ENCODE measurements at places on chromosomes 6 and 20.

- no peak for DNase-seq
Measured at GRCh38 chr20:3307725-3308124, 68.7 kb upstream of the SLC4A11 start.

- DNase-seq = no peak
Measured at GRCh38 chr6:122652431-122652830, 42.2 kb downstream of the PKIB start.

GRCh38 chr6:7468382-7469081 is 72.9 kb upstream of the DSP start:
- no peak for DNase-seq

GRCh38 chr6:5335020-5335419 is 73.7 kb downstream of the FARS2 start:
- DNase-seq = no peak

- no peak for DNase-seq
Measured at GRCh38 chr6:45818655-45819054, 197.0 kb downstream of the CLIC5 start.
